ENCODE measurements at places on chromosomes 1 and 21.

- no peak for DNase-seq
These were observed 49.8 kb upstream of the MTF2 start for GRCh38 chr1:93029317-93029716.

GRCh38 chr1:148160343-148161052 is 8.4 kb upstream of the NBPF11 start:
- DNase-seq: no peak

DNA sequence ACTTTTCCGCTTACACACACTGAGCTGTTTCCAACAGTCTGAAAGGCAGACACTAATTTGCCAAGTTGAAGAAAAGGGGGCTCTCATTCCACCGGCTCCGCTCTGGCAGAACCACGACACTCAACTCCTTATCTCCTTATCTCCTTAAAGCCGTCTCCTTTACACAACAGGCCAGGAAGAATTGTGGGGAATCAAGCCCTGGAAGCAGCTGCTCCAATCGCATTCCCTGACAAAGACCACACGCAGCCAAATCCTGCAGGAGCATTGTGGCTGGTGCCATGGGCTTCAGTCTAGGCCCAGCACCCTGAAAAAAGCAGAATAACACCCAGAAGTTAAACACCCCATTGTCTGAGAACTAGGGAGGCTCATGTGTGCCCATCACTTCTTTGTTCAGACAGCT is 24.1 kb downstream of the SUSD4 start:
- no peak for DNase-seq

- DNase-seq: no peak
These were observed 425.6 kb upstream of the VAMP3 start for GRCh38 chr1:7345516-7345915.

- no peak for DNase-seq
These were observed 5.1 kb upstream of the TMCO4 start for GRCh38 chr1:19804831-19805251.

- DNase-seq: no peak
These were observed 1.2 kb downstream of the ARHGEF2 start for GRCh38 chr1:155976913-155977689.

- no peak for DNase-seq
These were observed 53.0 kb upstream of the CPLANE2 start for GRCh38 chr1:16289959-16290358.

GRCh38 chr21:44701541-44701940 is 4.6 kb downstream of the KRTAP10-12 start:
- DNase-seq: no peak

DNA sequence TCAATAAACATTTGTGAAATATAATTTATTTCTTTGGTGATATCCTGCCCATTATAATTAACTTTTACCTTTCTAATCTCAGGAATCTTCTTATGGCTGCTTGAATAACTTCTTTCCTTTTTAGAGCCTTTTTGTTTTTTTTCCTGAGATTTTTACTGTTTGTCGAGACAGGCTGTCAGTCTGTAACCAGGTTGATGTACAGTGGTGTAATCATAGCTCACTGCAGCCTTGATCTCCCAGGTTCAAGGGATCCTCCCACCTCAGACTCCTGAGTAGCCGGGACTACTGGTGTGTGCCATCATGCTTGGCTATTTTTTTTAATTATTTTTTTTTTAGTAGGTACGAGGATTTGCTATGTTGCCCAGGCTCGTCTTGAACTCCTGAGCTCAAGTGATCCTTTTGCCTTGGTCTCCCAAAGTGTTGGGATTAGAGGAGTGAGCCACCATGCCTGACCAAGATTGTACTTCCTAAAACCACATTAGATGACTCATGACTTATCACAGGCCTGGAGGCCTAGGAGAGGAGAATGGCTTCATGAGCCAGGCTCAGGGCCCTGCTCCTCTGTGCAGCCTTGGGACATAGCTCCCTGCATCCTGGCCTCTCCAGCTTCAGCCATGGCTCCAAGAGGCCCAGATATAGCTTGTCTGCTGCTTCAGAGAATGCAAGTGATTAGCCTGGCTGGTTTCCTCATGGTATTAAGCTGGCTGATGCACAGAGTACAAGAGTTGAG is 48.6 kb downstream of the CTH start:
- DNase-seq: no peak
